ENCODE measurements at places on chromosomes 12 and 14.

GRCh38 chr14:24441904-24442239 is 704 bp downstream of the SDR39U1 start:
- peak; percentile 68 for DNase-seq

GRCh38 chr14:81633496-81633895 is 99.8 kb upstream of the SEL1L start:
- no peak for DNase-seq

DNA sequence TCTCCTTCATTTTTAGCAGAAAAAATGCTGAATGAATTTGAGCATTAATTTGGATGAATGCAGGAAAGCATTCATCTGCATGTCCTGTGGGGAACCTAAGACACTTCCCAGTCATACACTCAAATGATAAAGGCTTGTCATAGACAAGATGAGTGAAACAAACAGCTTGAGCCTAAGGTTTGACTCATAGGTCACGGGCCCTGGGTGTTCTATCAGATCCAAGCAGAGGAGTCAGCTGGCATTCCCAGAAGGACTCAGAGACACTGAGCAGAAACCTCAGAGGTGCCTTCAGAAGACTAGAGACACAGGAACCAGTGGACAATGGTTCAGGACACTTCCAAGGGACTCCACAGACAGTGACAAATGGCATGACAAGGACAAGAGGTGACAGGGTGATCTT is 183.9 kb downstream of the NTF3 start:
- no peak for DNase-seq

GRCh38 chr12:89919241-89919906 is 210.7 kb upstream of the ATP2B1 start:
- no peak for DNase-seq

Data from ELR (cell line).